ENCODE measurements at places on chromosomes 6 and 20.
A peak's percentile ranks its signal among the peaks of the same experiment; 100 is the strongest.

DNA sequence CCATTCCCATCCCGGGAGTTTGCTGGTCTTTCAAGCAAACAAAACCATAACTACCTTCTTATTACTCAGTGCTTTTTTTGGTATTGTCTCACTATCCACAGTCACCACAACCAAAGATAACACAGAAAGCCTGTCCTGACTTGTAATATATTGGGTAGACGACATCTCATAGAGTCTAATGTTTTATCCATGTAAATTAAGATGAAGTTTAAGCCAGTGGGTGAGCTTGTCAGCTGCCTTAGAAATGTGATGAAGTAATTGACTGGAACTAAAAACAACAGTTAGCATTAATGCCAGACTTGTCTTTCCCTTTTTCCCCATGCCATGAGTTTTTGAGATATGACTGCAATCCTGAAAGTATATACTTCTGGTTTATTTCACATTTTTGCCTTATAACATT is 282.7 kb upstream of the PRDM1 start:
- DNase-seq, result no peak

DNA sequence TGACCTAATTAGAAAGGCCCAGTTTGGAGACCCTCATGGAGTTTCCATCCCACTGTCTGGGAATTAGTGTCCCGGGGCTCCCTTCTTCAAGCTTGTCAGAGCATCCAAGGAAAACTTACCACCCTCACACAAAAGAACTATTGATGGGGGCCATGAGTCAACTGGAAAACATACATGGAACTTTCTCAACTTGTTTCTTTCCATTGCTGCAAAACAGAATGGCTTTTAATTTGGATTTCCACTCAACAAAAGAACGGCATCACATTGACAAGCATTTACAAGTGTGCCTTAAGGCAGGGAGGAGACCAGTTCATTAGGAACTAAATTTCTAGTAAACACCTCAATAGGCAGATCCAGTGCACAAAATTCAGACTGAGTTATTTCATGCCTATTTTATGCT is 289.1 kb upstream of the PREP start:
- no peak for DNase-seq

DNA sequence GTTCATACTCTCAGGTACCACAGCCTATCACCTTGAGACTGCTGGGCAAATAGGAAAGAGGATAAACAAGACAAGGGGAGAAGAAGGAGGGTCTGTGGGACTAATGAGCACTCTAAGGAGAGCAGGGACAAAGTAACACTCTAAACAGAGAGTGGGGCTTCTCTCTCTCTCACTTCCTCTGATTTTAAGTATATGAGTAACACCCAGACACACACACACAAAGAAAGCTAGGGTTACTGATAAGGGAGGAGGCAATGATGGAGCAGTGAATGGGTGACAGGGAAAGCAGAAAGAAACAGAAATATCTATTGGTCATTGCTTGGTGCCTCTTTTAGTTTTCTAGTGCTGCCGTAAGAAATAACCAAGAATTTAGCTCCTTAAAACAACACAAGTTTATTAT is 96.2 kb upstream of the RNF217 start:
- no peak for DNase-seq

GRCh38 chr20:25340380-25340779 is 50.3 kb downstream of the ABHD12 start:
- no peak for DNase-seq

- DNase-seq, result peak; percentile 84
These were observed 10.5 kb downstream of the SYTL3 start for GRCh38 chr6:158660333-158660754.

DNA sequence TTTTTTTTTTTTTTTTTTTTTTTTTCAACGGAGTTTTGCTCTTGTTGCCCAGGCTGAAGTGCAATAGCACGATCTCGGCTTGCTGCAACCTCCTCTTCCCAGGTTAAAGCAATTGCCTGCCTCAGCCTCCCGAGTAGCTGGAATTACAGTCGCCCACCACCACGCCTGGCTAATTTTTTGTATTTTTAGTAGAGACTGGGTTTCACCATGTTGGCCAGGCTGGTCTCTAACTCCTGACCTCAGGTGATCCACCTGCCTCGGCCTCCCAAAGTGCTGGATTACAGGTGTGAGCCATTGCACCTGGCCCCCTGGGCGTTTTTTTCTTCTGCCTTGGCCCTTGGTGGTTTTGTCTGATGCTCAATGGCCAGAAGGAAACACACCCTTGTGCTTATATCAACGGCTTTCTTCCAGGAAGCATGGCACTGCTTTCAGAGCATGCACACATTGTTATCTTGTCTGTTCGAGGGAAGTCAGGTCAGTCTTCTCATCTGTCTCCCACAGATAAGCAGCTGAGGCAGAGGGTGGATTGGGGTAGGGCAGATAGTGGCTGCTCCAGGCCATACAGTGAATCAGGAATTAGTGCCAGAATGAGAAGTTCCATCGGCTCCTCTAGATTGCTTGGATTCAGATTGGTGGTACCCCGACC is 203.1 kb downstream of the TSHZ2 start:
- no peak for DNase-seq

- DNase-seq, result no peak
These were observed 404.2 kb downstream of the PLCB1 start for GRCh38 chr20:8536262-8536618.

DNA sequence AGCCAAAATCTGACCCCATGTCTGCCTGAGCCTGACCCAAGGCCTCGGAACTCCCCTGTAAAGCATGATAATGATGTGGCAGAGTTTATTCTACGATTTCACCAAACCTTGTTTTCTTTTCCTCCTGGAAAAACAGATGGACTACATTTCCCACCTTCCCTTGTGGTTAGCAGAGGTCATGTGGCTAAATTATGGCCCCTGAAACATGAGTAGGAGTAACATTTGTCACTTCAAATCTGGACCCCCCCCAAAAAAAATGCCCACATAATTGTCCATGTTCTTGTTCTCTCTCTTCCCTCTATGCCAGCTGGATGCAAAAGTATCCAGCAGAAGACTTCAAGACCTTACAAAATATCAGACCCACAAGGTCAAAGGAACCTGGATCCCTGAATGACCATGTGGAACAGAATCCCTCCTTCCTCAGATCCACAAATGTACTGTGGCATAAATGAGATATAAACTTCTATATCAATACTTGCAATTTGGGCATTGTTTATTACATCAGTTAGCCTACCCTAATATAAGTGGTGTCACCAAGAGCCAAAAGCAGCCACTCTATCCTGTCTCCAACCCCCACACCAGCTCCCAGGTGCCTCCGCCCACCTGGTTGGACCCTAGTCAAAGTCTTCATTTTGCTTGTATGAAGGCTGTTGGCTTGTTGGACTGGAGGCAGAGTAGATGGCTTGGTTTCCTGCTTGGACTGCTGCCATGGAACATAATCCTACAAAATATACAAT is 1.4 kb downstream of the C20orf96 start:
- DNase-seq, result no peak

DNA sequence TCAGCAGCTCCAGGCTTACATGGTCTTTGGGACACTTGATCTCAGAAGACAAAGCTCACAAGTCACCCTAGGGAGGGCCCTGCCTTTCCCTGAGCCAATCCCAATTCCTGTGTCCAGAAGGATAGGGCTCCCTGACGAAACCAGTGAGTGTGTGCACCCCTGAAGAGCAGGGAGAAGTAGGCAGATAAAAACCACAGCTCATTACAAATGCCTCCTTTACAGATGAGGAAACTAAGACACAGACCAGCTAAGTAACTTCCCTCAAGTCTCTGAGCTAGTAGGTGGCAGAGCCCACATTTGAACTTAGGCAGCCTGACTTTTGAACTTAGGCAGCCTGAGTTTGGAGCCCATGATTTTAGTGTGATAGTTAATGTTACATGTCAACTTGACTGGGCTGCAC is 6.7 kb upstream of the ZFAND3 start:
- no peak for DNase-seq

DNA sequence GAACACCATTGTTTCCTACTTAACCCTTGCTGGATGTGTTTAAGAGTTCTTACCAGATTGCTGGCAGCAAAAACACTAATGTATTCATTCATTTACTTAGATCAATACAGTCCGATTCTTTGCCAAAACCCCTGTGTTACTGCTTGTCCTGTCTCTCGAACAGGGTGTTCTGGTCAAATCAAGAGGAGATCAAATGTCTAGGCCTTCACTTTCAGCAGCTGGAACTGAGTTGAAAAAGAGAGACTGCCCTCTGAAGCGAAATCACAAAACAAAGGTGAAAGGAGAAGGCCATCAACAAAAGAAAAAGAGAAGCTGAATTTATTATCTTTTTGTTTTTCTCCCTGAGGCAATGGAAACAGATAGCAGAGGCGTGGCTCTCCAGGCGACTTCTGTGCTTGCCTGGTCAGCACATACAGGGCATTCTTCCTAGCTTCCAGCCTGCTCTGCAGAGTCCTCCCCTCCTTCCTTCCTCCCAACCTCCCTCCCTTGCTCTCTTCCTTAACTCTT is 44.1 kb upstream of the GCM1 start:
- peak; percentile 81 for DNase-seq

DNA sequence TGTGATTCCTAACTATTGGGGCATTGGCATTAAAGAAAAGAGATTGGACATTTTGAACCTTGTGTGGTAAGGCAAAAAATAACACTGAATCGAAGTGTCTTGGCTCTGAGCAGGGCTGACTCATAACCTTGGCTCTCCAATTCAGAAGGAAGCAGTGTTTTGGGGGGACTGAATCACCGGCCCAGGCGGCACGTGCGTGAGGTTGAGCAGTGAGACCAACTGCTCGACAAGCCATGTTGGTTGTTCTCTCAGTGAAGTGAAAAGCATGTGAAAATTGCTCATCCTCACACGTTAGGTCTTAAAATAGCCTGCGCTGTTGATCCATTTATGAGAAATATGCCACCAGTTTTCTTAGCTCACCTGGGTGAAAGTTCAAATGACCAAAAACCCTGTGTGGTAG is 137.8 kb upstream of the SPACA1 start:
- no peak for DNase-seq

- DNase-seq, result no peak
These were observed 754.6 kb upstream of the MAP3K7 start for GRCh38 chr6:91341473-91341872.

- DNase-seq, result no peak
These were observed 52.1 kb downstream of the SOD2 start for GRCh38 chr6:159640722-159641482.

- DNase-seq, result no peak
These were observed 19.8 kb downstream of the XRN2 start for GRCh38 chr20:21322921-21323331.

DNA sequence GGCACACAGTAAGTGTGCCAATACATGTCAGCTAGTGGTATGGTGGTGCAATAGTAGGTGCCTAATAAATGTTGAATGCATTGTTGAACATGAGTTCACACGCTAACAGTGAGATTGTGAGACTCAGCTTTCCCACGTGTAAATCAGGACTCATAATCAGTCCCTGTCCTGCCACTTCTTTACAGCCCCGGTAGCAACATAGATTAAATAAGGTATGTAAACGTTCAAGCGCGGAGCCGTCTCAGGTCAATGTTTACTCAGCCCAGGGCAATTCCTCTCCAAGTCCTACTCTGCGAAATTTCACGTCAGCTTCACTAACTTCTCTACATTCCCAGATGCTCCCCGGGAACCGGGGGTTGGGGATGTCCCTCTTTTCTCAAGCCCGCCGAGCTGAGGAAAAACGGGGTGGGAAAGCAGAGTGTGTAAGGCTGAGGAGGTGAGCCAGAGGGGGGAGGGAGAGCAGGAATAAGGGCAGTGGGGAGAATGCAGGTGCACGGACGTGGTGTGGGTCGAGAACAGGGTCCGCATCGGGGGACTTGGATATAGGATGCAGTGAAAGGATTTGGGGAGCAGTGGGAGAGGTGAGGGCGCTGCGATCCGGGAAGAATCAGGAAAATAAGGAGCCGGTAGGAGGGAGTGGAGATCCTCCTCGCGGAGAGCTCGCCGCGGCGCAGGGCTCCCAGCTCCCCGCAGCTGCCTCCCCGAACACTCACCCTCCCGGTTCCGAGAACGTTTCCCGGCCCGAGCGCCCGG is 544 bp upstream of the TP53INP2 start:
- peak; percentile 40 for DNase-seq

DNA sequence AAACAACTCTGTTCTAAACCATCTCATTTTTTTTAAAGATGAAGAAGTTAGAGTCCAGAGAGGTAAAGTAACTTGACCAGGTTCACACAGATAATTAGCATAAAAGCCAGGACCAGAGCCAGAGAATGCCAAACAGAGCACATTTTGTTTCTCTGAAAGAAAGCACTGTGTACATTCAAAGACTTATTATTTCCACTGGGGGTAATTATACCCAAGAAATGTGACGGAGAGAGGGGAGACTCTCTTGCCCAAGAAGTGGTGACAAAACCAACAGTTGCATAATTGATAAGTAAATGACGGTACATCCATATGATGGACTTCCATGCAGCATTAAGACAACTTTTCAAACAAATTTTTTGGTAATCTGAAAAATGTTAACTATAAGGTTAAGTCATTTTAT is 111.6 kb downstream of the RTN4IP1 start:
- no peak for DNase-seq

- no peak for DNase-seq
These were observed 753.4 kb upstream of the ADGRB3 start for GRCh38 chr6:67881706-67882065.

DNA sequence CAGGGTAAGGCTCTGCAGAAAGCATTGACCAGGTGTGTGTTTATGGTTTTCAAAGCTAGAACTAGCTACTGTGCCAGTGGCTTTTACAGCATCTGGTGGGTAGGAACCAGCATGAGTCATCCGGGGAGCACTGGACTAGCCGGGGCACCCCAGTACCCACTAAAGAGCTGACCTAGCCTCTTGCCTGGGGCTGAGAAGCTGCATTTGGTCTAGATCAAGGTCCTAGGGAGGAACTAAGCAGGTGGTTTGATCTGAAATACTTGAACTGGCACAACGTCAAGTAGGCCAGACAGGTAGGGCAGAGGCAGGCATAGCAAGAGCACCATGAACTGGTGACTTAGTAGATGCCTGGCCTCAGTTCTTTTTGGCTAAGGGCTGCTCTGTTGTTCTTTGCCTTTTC is 109.8 kb upstream of the PTPRK start:
- no peak for DNase-seq

DNA sequence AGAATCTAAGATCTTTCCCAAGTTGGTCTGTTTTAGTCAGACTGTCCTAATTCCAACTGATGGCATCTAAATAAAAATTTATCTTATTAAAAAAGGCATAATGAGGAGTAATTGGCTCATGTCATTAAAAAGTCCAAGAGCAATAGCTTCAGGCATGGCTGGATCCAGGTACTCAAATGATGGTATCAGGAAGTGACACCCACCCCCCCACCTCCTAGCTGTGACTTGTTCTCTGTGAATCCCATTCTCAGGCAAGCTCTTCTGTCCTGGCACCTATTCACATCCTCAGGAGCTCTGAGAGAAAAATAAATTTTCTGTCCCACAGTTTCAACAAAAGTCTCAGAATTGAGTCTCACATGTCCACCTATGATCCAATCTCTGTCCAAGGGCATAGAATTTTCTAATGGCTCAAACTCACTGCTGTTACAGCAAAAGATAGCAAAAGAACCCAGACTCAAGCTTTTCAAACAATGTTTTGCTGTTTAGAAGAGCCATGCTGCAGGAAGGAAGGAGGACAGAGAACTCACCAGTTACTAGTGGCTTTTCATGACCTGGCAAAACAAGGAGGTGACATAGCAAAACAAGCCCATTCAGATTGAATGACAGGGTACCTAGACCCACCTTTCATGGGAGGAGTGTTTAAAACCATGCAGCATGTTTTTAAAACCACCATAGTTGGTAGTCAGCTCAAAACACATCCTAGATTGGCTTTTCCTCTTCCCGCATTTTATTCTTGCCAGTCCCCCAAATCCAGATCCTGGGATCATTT is 496.1 kb downstream of the PREX1 start:
- DNase-seq, result no peak

- no peak for DNase-seq
These were observed 1.3 kb upstream of the TAPBP start for GRCh38 chr6:33314943-33315792.

GRCh38 chr6:117072781-117073180 is 192.6 kb upstream of the VGLL2 start:
- no peak for DNase-seq
